Posterior vena cava (tissue), 2 donors: ENCODE measurements at places on chromosomes 6 and 20. TPM values are rescaled to one million over a fixed set of nuclear protein-coding genes. Genes with fewer than 3 reads are reported as not detected.

GRCh38 chr6:122694602-122695001 is 84.4 kb downstream of the PKIB start:
- DNase-seq: no peak

- DNase-seq: no peak
Observed at GRCh38 chr6:130993292-130993765, 69.7 kb downstream of the EPB41L2 start.

- DNase-seq: no peak
Observed at GRCh38 chr6:42118162-42119001, 24.0 kb downstream of the C6orf132 start.

DNA sequence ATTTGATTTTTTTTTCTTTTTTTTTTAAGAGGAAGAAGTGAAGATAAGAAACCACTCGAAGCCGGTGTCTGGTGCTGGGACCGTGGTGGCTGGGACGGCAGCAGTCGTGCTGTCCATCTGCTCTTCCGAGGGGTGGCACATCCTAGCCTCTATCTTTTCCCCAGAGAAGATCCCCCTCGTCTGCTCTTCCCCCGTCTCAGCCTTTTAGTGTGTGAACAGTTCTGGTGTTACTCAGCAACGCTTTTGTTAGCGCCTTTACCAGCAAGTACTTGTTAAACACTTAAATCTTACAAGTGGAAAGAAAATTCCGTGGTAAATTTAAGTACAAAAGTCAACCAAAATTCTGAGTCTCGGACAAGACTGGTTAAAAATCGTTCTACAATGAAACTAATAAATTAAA is 90.1 kb downstream of the RSPH3 start:
- no peak for DNase-seq

DNA sequence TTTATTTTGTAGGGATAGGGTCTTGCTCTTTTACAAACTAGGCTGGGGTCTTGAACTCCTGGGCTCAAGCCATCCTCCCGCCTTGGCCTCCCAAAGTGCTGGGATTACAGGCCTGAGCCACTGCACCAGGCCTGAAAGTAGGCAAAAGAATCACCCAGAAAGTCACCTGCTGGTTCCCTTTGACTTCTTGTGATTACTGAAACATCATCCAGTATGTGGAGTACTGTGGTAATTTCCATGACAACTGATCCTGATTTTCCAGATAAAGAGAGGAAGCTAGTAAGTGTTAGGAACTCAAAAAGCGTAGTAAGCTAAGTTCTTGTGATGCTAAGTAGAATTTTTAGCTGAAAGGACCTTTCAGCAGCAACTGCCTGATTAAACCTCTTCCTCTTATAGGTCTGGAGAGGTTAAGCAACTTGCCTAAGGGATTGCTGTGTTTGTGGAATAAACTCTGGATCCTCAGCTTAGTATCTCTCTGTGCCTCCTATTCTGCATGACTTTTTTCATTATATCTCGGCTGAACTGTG is 16.8 kb downstream of the RALY start:
- DNase-seq: no peak

- DNase-seq: peak; percentile 99
Observed at GRCh38 chr20:53594068-53595017, 704 bp upstream of the ZNF217 start.

DNA sequence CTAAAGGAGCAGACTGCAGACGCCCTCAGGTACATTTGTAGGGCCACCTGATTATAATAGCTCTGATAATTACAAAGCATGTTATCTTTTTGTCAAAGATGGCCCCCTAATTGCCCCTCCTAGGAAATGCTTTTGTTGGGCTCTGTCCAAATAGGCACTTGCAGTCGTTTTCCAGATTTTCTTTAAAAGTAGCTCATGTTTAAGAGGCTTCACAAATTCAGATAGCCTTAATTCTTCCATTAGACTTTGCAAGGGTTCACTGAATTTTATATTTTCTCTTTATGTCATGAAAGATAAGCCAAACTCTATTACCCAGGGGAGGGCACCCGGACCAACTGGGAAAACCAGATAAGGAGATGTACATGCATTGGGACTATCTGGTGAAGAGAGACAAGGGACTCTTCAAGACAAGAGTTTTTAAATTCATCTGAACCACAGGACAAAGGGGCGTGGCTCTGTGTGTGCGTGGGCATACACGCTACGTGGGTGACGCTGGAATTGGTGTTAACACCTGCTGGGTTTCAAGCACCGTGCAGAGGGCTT is 95.6 kb downstream of the TOX2 start:
- DNase-seq: no peak

- DNase-seq: no peak
Observed at GRCh38 chr20:49966861-49967260, 15.9 kb upstream of the SNAI1 start.

- no peak for DNase-seq
Observed at GRCh38 chr6:114376611-114377175, 33.9 kb upstream of the HS3ST5 start.

- DNase-seq: no peak
Observed at GRCh38 chr6:118881440-118882313, 12.3 kb upstream of the ASF1A start.

- DNase-seq: no peak
Observed at GRCh38 chr6:47481806-47482205, 4.2 kb downstream of the CD2AP start.

GRCh38 chr6:54194067-54194466 is 82.8 kb downstream of the MLIP start:
- no peak for DNase-seq

DNA sequence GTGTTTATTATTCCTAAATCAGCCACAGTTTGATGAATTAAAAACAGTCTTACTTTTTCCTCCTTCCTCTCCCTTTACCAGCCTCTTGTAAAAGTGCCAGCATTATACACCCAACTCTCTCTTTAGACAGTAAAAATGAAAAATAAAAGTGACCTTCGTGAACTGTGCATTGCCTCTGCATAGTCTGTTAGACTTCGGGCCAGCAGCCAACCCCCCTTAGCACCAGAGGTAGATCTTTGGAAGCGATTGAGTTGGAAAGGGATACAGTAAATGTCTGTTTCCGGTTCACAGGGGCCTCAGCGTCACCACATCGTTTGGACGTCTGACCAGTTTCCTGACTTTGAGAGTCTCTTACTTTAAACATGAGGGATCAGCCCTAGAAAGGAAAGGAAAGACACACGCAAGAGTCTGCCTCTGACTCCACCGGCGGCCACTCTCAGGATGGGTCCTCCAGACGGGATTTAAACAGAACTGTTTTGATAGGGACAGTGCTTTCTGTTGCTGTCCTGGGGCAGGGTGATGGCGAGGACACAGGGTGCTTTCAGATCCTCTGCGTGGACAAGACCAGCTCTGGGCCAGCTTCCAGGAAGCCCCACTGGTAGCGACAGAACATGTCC is 206.6 kb upstream of the PREP start:
- no peak for DNase-seq

DNA sequence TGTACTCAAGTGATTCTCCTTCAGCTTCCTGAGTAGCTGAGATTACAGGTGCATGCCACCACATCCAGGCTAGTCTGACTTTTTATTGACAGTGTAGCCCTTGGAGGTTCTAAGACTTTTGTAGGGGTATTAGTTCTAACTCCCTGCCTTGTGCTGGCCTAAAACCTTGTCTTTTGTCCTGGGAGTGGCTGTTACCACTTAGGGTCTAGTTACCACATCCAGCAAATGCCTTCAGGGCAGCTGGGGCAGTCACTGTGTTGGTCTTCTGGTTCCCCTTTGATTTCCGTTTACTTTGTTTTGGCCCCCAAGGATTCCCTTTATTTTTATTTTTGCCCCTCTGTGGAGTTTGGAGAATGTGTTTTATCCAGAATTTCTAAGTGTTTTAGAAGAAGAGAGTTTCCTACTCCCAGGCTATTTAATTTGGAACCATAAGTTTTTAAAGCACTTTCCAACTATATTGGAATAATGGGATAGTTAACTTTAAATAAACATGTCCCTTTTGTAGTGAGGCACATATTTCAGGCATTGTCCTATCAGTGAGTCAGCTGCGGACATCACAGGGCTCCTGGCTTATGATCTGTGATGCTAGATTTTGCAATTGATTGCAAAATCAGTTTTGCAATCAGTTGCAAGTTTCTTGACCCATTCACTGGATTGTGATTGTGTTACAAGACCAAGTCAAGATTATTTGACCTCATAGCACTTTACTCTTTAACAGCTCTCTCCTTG is 25.0 kb downstream of the IL22RA2 start:
- no peak for DNase-seq

DNA sequence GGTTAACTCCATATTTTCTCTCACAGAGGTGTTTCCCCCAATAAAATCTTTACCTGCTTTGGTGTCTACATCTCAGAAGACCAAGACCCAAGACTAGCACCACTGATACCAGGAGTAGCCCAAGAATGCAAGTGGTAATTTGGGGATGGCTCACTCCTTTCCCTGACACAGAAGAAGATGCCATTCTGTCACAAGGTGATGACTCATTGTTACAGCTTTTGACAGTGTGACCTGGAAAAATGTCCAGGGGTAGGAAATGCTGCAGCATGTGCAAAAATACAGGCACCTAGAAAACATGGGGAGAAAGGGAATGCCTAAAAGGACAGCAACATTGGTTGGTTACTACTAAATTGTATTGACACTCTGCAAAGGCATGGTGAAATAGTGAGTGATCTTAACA is 254.0 kb upstream of the GJE1 start:
- no peak for DNase-seq

DNA sequence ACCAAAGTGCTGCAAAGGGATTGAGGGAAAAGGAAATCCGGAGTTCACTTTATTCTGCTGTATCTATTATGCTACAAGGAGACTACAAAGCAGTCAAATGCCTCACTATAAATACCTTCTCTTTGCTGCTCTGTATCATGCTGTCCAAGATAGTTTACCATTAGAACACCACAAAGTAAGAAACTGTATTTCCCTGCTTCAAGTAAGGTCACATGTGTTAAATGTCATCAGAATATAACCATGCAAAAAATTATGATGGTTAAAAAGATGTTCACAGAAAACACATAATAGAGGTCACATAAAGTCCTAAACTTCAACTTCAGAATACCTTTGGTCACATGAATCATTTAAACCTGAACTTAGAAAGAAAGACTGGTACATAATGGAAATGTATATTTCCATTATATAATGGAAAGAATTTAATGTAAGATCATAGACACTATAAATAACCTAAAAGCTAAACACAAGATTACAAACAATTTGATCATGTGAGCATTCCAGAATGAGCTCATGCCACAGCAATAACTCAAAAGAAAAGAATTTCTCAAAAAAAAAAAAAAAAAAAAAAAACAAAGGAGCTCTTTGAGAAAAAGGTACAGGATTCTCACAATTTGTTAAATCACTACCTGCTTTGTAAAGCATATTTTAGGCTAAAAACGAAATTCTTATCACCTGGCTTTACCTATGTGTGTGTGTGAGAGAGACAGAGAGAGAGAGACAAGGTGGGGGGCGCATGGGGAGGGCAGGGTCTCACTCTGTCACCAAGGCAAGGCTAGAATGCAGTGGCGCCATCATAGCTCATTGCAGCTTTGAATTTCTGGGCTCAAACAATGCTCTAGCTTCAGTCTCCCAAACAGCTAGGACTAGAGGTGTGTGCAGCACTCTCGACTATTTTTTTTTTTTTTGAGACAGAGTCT is 58.7 kb downstream of the KIF13A start:
- no peak for DNase-seq

DNA sequence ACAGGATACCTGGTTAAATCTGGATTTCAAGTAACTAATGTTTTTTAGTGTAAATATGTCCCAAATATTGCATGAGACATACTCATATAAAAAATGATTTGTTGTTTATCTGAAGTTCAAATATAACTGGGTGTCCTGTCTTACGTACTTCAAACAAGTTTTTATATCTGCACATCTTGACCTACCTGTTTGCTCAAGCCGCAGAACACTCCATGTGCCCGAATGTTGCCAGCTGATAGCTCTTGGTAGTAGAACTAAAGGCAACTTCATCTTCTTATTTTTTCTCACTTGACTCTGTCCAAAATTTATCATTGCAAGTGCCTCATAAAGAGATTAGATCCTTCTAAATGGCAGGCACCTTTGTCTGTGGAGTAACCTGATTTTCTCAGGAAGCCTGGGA is 39.1 kb upstream of the KLHL31 start:
- no peak for DNase-seq

The FAM83D gene
- total RNA-seq: 94.3 TPM

The TUBB1 gene
- 0.43 TPM for total RNA-seq

The FARS2 gene
- 13.6 TPM for total RNA-seq

The RPRD1B gene
- 24.7 TPM for total RNA-seq

The EPPIN gene
- total RNA-seq: not detected

The PLCB1 gene
- total RNA-seq: 20.8 TPM

The EIF6 gene
- total RNA-seq: 89.7 TPM

The ADTRP gene
- 0.48 TPM for total RNA-seq

The HSPA1L gene
- total RNA-seq: 1.7 TPM

The PPP1R3G gene
- total RNA-seq: 2.8 TPM

The CLIC5 gene
- total RNA-seq: 7.6 TPM

The YIPF3 gene
- total RNA-seq: 61.3 TPM

The MAN1A1 gene
- total RNA-seq: 60.6 TPM

The SRMS gene
- total RNA-seq: not detected
